Lung (tissue), 17 donors: ENCODE measurements at places on chromosomes 1 and 21. TPM values are rescaled to one million over a fixed set of nuclear protein-coding genes. Genes with fewer than 3 reads are reported as not detected.
A peak's percentile ranks its signal among the peaks of the same experiment; 100 is the strongest.

DNA sequence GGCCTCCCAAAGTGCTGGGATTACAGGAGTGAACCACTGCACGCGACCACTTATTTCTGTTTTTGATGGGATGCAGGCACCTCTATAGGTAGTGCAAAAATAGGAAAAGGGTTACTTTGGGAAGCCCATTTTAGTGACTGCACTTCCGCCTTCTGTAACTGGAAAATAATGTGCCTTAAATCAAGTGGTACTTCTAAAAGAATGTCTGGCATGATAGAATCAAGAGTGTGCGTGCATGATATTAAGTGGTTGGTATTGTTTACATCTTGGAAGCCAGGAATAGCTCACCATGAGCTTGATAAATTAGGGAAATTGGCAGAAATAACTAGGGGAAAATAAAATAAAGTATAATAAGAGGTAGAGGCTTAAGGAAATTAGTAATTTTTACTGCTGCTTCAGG, 1067.0 kb downstream of the ADGRL2 start:
- H3K27me3 ChIP-seq, result no peaks in the 10 kb centered on the region
- H3K27ac ChIP-seq, result no peak overlapping the region
- H3K36me3 ChIP-seq, result no peaks in the 10 kb centered on the region
- no peaks in the 10 kb centered on the region for H3K4me1 ChIP-seq
- H3K4me3 ChIP-seq, result no peak overlapping the region

GRCh38 chr1:236280438-236281197, 1.1 kb downstream of the ERO1B start:
- H3K4me1 ChIP-seq, result peaks cover 6% of the 10 kb centered on the region
- peak overlapping the region; percentile 96 for H3K27ac ChIP-seq
- H3K4me3 ChIP-seq, result peak overlapping the region; percentile 100
- DNase-seq, result peak; percentile 23
- no peaks in the 10 kb centered on the region for H3K27me3 ChIP-seq

- H3K36me3 ChIP-seq, result no peaks in the 10 kb centered on the region
- H3K4me3 ChIP-seq, result no peak overlapping the region
- no peaks in the 10 kb centered on the region for H3K4me1 ChIP-seq
- H3K27me3 ChIP-seq, result no peaks in the 10 kb centered on the region
Observed at GRCh38 chr1:109728870-109729269, 12.0 kb downstream of the GSTM3 start.

- peaks cover 8% of the 10 kb centered on the region for H3K4me1 ChIP-seq
- peak; percentile 75 for DNase-seq
- H3K27ac ChIP-seq, result peak overlapping the region; percentile 87
- H3K36me3 ChIP-seq, result no peaks in the 10 kb centered on the region
- H3K4me3 ChIP-seq, result no peak overlapping the region
Observed at GRCh38 chr1:207002724-207003146, 29.8 kb downstream of the C1orf116 start.

KCNJ9 gene
- polyA plus RNA-seq, result not detected

DNA sequence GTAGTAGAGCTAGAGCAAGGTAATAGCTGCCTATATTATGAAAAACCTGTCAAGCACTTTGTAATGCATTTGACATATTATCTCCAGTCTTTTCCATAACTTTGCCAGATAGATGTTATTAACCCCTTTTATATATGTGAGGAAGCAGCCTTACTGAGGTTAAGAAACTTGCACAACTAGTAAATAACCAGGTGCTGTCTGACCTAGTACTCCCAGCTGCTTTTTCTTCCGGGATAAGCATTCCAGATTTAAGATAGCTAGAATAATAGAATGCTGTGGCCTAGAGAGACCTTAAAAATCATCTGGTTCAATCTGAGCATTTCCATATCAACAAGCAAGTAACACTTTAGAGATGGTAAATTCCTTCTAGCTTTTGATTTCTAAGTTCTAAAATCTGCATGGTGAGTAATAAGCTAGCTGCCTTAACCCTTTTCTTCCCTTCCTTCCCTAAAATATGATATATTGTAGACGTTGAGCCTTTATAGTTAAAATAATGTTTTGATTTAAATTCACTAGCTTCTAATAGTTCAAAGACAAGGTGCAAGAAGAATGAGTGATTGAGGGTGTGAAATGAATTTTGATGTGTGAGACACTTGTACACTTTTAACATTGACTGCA, 1.8 kb downstream of the SH3GLB1 start:
- H3K36me3 ChIP-seq, result no peaks in the 10 kb centered on the region
- DNase-seq, result peak; percentile 14
- H3K4me1 ChIP-seq, result peaks cover 43% of the 10 kb centered on the region
- peak overlapping the region; percentile 92 for H3K4me3 ChIP-seq

- H3K27ac ChIP-seq, result no peak overlapping the region
- H3K4me1 ChIP-seq, result peaks cover 6% of the 10 kb centered on the region
- no peaks in the 10 kb centered on the region for H3K27me3 ChIP-seq
- no peaks in the 10 kb centered on the region for H3K36me3 ChIP-seq
Observed at GRCh38 chr1:93829061-93829460, 49.9 kb downstream of the DNTTIP2 start.

- DNase-seq, result peak; percentile 87
- no peaks in the 10 kb centered on the region for H3K27me3 ChIP-seq
- H3K4me3 ChIP-seq, result no peak overlapping the region
- peaks cover 3% of the 10 kb centered on the region for H3K4me1 ChIP-seq
Observed at GRCh38 chr1:23548704-23549143, 10.6 kb downstream of the ID3 start.

DNA sequence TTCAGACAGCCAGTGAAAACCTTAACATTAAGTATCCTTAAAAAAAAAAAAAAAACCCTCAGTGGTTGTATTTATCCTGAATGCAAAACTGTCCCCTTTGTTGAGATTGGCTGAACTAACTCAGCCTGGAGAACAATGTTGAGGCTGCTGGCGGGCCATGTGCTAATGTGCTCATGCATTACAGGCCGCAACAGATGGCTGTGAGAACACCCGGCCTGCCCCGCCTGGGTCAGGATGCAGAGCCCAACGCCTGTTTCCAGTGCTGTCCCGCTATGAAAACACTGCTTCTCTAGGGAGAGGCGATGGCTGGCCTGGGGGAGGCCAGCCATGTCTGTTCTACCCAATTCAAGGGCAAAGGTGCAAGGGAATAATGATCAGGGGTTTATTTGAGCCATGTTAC, 13.8 kb downstream of the OLIG2 start:
- peaks cover 9% of the 10 kb centered on the region for H3K27me3 ChIP-seq
- no peaks in the 10 kb centered on the region for H3K36me3 ChIP-seq
- no peak overlapping the region for H3K4me3 ChIP-seq
- no peak overlapping the region for H3K27ac ChIP-seq
- no peak for DNase-seq
- no peaks in the 10 kb centered on the region for H3K4me1 ChIP-seq

DNA sequence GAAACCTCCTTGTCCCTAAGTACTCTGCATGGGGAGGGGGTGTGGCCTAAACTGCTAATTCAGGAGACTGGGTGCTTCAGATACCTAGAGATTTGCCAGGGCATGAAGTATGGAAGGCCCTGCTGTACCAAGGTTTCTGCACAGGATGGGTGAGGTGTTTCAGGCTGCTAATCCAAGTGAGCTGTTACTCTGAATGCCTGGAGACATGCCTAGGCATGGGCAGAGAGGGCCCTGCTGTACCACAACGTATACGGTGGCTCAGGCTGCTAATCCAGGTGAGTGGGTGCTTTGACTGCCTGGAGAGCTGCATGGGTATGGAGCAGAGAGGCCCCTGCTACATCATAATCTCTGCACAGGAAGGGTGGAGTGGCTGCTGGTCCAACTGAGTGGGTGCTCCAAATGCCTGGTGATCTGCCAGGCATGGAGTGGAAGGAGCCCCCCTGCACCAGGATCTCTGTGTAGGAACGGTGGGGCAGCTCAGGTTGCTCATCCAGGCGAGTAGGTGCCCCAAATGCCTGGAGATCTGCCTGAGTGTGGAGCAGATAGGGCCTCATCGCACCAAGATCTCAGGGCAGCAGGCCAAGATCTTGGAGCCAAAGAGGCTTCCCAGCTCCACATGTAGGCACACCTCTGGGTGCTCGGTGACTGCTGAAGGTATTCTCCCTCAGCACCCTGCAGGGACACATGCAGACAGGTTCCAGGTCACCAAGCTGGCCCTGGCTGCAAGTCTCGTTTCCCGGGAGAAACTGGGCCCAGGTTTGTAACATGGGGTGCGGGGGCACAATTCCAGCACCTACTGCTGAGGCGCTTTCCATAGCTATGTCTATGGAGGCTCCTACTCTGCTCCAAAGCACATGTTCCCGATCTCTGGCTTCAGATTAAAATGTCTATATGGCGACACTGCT, 252.5 kb upstream of the PLXNA2 start:
- H3K27me3 ChIP-seq, result no peaks in the 10 kb centered on the region
- no peak overlapping the region for H3K27ac ChIP-seq
- no peaks in the 10 kb centered on the region for H3K36me3 ChIP-seq
- no peaks in the 10 kb centered on the region for H3K4me1 ChIP-seq
- no peak for DNase-seq

GRCh38 chr21:38254970-38255369, 1.8 kb upstream of the KCNJ15 start:
- no peaks in the 10 kb centered on the region for H3K4me1 ChIP-seq
- H3K36me3 ChIP-seq, result no peaks in the 10 kb centered on the region
- no peak overlapping the region for H3K4me3 ChIP-seq
- DNase-seq, result no peak

DNA sequence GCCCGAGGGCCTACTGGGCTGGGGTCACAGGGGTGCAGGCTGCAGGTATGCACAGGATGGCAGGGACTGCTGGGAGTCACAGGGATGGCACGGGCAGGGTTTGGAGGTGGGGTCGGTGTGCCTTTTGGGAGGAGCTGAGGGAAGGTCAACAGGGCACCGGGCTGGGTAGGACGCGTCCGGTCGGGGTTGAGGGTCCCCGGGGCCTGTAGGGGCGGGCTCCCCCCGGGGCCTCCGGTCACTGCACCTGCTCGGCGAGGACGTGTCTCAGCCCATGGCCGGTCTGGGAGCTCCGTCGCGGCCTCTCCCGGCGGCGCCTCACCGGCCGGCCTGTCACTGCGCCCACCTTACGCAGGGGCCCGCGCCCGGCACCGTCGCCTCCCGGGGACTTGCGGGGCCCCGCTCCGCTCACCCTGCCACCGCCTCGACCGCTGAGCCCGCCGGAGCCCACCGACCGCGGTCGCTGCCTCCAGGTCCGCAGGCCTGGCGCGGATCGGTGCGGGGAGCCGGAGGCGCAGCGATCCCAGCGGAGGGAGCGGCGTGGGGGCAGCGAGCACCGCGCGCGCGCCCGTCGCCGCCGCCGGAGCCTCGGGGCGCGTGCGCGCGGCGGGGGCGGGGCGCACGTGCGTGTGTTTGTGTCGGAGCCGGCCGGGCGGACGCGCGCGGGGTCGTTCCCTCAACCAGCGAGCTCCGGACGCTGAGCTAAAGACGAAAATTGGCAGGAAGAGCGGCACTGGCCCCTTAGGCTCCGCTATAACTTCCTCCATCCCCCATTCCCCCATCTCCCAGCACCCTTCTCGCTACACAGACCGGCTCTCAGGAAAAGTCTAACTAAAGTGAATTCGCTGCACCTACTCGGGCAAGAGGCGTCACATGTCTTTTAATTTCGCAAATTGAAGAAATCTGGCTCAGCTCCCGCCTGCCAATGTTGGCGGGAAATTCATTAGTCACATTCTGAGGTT, at the start of gene AMIGO1:
AMIGO1 (minus strand) TSS at position 552 of the 959 bp plus-strand sequence. CDS start 815 bp downstream, outside the sequence.
- H3K36me3 ChIP-seq, result no peaks in the 10 kb centered on the region
- peak within 1 kb of the TSS; percentile 43 for H3K27ac ChIP-seq
- DNase-seq, result peak; percentile 81
- H3K4me1 ChIP-seq, result peaks cover 15% of the 10 kb centered on the region
- H3K27me3 ChIP-seq, result no peaks in the 10 kb centered on the region

DNA sequence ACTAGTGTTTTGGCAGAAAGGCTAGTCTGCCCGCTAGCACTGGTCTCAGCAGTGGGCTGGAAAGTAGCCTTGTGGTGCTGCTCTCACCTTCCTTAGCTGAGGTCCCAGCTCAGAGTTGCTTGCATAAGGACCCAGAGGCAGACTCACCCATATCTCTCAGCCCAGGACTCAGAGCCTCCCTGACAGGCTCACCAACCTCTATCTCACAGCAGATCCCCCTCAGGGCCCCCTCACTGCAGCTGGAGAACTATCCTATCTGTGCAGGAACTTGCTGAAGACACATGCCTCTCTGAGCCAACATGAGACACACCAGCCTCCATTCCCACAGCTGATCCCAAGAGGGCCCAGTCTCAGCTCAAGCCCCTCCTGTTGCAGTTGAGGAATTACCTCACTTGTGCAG, 82.6 kb downstream of the IARS2 start:
- no peak for DNase-seq
- no peak overlapping the region for H3K27ac ChIP-seq
- H3K4me3 ChIP-seq, result no peak overlapping the region
- peaks cover 29% of the 10 kb centered on the region for H3K36me3 ChIP-seq

DNA sequence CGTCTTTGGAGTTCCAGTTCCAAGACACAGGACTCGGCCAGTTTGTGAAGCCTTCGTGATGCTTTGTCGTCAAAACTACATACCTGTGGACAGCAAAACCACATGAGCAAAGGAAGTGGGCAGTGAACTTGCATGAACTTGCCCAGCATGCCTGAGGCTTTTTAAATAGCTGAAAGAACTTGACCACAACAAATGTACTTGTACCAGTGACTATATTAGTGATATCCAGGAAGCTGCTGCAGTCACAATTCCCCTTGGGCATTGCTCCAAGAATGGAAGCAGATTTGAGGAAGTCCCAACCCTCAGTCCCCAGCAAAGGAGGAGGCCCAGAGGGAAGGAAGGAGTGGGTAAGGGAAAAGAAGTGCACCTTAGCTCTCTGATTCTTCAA, 2.6 kb downstream of the FUCA1 start:
- no peaks in the 10 kb centered on the region for H3K36me3 ChIP-seq
- H3K27me3 ChIP-seq, result no peaks in the 10 kb centered on the region
- H3K4me3 ChIP-seq, result no peak overlapping the region
- DNase-seq, result no peak

DNA sequence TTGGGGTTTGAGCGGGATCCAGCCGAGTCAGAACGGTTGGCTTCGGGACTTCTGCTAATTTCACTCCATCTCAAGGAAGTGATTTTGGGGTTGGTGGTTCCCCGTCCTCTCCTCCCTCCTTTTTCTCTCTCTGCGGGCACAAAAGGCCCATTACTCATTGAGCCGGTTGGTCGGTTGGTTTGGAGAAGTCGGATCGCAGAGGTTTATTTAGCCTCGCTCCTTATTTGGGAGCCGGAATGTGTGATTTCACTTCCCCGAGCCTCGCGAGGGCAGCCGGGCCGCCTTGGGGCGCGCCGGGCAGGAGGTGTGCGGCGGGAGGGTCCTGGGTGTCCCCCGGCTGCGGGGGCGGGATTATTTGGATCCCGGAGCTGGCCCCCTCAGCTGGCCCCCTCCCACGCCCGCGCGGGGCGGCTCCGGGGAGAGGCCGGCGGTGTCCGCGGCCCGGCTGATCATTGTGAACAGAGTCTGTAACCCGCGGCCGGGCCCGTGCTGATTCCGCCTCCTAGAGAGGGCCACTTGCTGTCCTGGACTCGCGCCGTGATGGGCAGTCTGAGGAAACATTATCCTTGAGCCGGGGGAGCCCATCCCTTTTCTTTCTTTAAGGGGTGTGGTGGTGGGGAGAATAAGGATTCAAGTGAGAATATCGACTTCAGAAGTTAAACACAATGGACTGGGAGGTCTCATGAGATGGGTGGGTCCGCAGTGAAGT, 1.2 kb downstream of the MAPKAPK2 start:
- peaks cover 6% of the 10 kb centered on the region for H3K27me3 ChIP-seq
- peak overlapping the region; percentile 57 for H3K4me3 ChIP-seq
- H3K4me1 ChIP-seq, result peaks cover 27% of the 10 kb centered on the region

- H3K4me3 ChIP-seq, result no peak overlapping the region
- H3K27me3 ChIP-seq, result no peaks in the 10 kb centered on the region
- no peaks in the 10 kb centered on the region for H3K36me3 ChIP-seq
- no peaks in the 10 kb centered on the region for H3K4me1 ChIP-seq
- DNase-seq, result no peak
- no peak overlapping the region for H3K27ac ChIP-seq
Observed at GRCh38 chr1:193697115-193697762, 510.8 kb upstream of the B3GALT2 start.

GJA8 gene
- not detected for polyA plus RNA-seq

GRCh38 chr1:2194319-2194897, at the start of gene FAAP20:
TSS of gene FAAP20 (minus strand) at chr1:2194772. CDS start at chr1:2194749, 23 bp downstream.
- DNase-seq, result peak; percentile 91
- H3K4me1 ChIP-seq, result peaks cover 6% of the 10 kb centered on the region
- peak within 1 kb of the TSS; percentile 30 for H3K4me3 ChIP-seq
- no peaks in the 10 kb centered on the region for H3K36me3 ChIP-seq
- H3K27ac ChIP-seq, result peak within 1 kb of the TSS; percentile 81
